ENCODE measurements at places on chromosomes 1 and 21.
A peak's percentile ranks its signal among the peaks of the same experiment; 100 is the strongest.

DNA sequence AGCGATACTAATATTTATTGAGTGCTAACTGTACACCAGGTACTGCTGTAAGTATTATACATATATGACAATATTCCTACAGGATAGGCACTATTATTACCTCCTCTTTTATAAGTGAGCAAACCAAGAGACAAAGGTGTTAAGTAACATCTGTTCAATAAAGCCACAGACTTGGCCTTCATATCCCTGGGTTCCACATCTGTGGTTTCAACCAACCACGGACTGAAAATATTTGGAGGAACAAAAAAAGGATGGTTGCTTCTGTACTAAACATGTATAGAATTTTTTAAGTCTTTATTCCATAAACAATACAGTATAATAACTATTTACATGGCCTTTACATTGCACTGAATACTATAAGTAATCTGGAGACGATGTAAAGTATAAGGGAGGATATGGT lies 95.1 kb downstream of the RERE start:
- DNase-seq = no peak

DNA sequence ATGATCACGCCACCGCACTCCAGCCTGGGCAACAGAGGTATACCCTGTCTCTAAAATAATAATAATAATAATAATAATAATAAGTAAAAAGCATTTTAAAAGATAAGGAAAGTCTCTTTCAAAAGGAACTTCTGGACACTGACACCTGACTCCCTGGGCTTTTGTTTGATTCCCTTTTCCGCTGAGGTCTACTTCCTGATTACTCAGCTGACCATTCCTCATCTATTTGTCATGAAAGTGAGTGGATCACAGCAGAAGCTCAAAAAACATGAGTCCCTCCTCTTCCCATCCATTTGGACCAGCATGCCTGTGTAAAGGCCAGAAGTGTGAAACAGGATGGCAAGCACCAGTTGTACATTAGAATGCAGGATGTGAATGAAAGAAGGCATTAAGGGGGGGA lies 61.1 kb upstream of the FBXO28 start:
- peak; percentile 73 for DNase-seq

DNA sequence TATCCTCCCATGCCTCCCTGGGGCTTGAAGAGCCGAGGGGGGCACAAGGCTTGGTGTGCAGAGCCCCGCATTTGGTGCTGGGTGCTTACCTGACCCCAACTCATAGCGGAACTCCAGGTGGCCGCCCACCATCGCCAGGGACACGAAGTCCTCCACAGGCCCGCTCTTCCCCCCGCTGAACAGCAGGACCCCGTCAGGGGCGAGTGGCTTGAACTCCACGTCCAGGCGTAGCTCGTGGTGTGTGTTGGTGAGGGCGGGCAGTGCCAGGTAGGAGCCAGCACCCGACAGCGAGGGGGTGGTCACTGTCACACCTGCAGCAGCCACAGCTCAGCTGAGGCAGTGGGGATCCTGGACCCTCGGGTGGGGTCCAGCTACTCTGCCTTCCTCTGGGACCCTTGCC lies 17.2 kb downstream of the LDLRAD2 start:
- DNase-seq = no peak

DNA sequence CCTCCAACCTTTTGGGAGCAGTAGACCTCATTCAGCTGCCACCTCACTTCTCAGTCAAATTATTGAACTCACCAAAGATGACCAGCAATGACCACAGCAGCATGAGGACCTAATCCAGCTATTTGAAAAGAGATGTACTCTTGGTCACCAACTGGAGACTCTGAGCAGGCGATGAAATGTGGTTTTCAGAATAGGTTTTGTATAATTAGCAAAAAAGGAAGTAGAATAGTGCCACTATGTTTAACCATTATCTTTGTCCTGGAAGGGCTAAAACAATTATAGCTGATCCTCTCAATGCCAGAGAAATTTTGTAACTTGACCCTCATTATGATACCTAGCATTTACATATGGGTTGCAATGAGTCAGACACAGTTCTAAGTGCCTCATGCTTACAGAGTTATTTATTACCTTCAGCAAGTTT lies at the start of gene FCRL2:
Gene FCRL2, minus strand, starts transcription at position 162 of the 421 bp plus-strand sequence. Its CDS starts 59 bp downstream, at position 103.
- DNase-seq = no peak

- peak; percentile 45 for DNase-seq
Observed at GRCh38 chr1:181676269-181676668, 193.0 kb downstream of the CACNA1E start.
